GM12865 (cell line): ENCODE measurements at places on chromosomes 4 and X.

- DNase-seq = no peak
These were observed 242.3 kb upstream of the KCNIP4 start for GRCh38 chr4:22190855-22191254.

GRCh38 chr4:128337863-128338262, 50.2 kb upstream of the PGRMC2 start:
- DNase-seq = no peak

DNA sequence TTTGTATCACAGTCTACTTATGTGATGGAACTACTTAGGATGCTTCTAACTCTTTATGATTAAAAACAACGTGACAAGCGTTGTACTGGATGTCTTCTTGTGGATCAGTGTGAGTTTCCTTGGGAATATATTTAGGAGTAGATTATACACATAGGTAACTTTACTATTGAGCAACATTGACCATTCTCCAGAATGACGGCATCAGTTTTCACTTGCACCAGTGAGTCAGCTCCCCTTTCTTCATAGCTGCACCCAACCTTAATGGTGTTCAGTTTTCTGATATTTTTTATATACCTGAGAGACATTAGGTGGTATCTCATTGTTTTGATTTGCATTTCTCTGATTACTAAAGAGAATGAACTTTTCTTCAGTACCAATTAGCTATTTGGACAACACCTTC, 343.9 kb downstream of the ADGRL3 start:
- DNase-seq = no peak

DNA sequence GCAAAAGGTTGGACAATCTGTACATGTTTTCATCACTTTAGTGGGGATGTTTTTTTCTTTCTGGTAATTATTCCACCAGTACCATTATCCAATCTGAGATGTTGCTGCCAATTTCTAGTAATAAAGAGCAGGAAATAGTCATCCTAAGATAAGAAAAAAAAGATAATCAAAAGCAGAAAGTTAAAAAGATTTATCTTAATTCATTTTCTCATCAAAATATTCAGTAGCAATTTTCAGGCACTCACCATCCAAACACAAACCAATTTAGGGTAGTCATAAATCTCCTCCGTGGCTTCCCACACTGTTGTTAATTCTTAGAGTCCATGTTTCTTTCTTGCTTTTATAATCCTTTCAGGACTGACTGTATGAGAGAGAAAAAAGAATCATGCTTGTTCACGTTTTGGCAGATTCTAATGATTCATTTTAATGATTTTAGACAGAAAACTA, 263.7 kb upstream of the UGT8 start:
- DNase-seq = no peak

- DNase-seq = no peak
These were observed 65.7 kb downstream of the SEL1L3 start for GRCh38 chr4:25797136-25797535.

DNA sequence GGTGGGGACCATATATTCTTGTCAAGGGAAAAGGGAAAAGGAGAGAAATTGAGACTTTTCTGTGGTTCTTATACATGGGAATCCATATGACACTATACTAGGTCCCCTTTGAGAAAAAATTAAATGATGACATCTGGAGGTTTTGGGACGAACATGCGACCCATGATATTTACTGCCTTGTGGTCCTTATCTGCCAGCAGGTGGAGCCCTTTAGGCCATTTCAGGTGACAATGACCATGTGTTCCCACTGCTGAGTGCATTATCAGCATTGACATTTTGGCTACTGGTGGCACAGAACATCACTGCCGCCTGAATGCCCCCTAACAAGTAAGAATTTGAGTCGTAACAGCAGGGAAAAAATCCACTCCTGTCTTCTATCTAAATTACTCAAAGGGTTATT, 843.4 kb downstream of the FSTL5 start:
- DNase-seq = peak; percentile 68

GRCh38 chrX:53269536-53270107, 11.8 kb downstream of the IQSEC2 start:
- DNase-seq = no peak

- no peak for DNase-seq
These were observed 179.1 kb downstream of the CBR4 start for GRCh38 chr4:168830777-168831512.

- DNase-seq = no peak
These were observed 143.0 kb downstream of the CXXC4 start for GRCh38 chr4:104351706-104352105.

DNA sequence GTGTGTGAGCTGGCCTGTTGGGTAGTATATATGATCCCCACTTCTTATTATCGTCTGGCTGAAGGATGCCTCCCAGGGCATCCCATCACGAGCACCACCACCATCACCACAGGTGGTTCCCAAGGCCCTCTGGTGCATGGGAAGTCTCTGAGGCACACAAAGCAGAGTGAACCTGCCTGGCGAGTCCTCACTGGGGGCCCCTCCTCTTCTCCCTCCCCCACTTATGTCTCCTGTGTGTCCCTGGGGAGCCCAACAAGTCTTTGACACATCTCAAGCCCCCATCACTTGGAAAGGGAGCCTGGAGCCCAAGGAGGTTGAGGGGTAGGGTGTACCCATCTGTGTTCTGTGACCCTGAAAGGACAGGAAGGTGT, 45.5 kb upstream of the NKX1-1 start:
- DNase-seq = no peak

DNA sequence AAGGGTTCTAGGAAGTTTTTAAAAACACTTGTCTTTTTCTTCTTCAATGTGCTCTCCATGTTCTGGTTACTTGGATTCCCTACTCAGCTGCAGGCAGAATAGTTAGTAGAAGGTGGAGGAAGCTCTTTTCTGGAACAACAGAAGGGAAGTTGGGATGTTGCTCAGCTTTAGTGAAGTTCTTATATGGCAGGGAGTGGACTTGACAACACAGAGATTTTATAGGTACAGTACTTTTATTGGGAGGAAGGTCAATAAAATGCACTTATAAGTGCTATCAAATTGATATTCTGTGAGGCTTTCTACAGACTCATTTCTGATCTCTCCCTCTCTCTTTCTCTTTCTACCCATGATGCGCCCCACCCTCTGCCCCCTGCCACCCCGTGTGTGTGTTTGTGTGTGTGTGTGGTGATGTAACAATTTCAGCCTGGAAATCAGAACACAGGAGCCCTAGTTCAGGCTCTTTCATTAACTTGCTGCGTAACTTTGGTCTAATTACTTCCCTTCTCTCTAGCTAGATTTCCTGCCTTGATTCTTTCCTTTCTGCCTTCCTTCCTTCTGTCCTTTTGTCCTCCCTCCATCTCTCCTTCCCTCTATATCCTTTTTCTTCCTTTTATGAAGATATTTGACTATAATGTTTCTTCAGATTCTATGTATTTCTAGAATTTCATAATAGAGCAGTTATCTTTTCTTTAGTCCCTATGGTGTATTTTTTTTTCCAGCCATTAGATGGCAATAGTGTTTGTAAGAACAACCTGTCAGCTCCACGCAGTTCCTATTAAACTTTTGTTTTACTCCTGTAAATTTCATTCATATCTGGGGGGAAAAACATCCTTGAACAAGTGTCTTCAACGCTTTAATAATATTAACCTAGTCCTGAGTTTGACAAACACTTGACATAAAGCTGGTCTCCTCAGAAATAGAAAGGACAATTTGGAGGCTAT, 37.1 kb downstream of the HEPH start:
- peak; percentile 9 for DNase-seq

GRCh38 chr4:1802720-1803522, 9.8 kb downstream of the FGFR3 start:
- no peak for DNase-seq

DNA sequence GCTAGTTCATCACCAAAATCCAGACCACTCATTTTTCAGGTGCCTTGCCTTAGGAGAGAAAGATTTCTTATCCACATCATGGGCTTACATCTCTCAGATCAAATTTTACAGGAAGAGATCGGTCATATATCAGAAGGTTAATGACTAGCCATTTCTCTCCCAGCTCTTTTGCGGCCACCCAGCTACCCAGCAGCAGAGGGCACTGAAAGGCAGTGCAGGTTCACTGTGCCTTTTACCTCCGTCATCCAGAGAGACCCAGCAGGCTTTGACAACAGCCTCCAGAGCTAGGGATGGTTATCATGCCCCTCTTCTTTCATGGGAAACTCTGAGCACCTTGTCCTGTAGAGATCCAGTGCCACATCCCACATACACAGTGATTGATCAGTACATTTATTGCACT, 384.8 kb downstream of the AFF2 start:
- no peak for DNase-seq

DNA sequence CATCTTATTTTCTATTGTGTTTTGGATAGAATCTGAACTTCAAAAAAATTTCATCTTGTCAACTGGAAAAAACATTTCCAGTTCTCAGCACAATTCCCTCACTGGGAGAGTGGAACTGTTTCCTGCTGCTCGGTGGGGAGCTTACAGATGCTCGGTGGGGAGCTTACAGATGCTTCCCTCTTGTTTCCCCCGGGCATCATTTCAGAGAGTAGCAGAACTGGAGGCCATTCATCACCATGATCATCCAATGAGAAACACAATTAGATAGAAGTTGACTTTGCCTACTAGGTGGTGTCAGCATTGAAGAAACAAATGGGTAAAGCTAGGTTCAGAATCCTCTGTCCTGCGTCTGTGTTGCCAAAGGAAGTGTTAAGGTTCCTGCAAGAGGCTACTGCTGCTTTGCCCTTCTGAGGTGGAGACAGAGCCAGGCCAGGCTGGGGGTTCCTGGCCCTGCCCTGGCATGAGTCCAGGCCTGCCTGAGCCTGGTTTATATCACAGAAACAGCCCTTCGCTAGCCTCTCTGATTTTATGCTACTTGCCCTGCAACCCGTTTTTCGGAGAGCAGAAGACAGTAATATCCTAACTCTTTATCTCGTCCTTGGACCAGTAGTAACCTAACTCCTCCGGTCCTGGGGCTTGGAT, 70.6 kb downstream of the TAPT1 start:
- no peak for DNase-seq

DNA sequence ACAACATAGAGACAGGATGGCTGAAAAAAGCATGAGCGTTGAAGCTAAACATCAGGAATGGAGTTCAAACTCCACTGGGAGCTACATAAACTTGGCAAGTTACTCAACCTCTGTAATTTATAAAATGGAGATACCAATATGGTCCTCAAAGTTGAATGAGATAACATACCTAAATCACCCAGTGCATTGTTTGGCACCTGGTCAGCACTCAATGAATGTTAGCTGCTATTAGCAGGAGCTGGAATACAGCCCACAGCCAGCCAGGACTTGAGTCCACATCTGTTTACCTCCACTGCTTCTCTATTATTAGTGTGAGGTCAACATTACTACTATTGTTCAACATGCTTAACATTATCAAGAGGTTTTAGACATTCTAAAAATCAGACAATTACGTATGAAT, 97.9 kb downstream of the NR3C2 start:
- no peak for DNase-seq

DNA sequence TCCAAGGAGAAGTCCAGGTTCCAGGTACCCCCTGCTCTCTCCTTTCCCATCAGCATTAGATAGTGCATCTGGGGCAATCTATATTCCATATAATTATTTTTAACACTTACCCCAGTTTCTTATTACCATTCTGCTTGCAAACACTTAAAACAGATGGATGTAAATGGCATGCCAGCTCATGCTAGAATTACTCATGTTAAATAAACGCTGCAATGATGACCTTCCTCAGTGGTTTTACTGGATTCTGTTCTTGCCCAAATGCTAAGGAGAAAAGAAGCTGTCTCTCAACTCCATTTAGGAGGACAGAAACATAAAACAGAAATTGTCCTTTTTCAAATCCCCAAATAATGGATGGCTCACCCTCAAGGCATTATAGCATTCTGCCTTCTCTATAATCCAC, 161.1 kb downstream of the NLGN4X start:
- DNase-seq = no peak

GRCh38 chr4:1285790-1286553, 3.7 kb upstream of the MAEA start:
- peak; percentile 74 for DNase-seq

GRCh38 chr4:24843096-24843495, 47.7 kb downstream of the SOD3 start:
- no peak for DNase-seq

DNA sequence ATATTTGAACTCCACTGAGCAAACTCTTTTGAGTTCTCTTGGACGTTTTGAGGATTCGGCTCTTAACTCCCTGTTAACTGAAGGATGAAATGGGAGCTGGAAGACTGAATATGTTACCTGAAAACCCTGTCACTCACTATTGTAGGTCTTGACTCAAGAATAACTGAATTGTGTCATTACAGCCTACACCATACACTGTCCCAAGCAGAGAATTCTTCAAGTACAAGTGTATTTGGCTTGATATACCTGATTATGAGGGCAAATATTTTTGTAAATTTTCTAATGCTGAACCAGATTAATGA, 276.1 kb downstream of the CFAP299 start:
- DNase-seq = no peak

GRCh38 chrX:78769946-78770345, 22.4 kb downstream of the LPAR4 start:
- no peak for DNase-seq

DNA sequence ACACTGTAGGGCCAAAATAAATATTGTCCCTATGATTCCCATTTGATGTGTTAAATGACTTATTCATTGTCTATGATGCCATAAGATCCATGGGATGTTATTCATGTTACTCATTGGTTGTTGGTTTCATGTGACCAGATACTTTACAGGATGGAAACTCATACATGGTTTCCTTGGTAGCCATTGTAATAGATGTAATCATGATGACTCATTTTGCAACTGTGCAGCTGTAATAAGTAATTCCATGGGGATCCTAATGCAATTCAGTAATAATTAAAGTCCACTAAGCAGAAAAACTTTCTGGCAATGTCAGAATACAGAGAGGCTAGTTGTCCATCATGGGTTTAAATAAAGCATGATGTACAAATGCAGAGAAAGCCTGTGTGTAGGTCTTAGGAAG, 389.7 kb upstream of the NR3C2 start:
- DNase-seq = no peak

DNA sequence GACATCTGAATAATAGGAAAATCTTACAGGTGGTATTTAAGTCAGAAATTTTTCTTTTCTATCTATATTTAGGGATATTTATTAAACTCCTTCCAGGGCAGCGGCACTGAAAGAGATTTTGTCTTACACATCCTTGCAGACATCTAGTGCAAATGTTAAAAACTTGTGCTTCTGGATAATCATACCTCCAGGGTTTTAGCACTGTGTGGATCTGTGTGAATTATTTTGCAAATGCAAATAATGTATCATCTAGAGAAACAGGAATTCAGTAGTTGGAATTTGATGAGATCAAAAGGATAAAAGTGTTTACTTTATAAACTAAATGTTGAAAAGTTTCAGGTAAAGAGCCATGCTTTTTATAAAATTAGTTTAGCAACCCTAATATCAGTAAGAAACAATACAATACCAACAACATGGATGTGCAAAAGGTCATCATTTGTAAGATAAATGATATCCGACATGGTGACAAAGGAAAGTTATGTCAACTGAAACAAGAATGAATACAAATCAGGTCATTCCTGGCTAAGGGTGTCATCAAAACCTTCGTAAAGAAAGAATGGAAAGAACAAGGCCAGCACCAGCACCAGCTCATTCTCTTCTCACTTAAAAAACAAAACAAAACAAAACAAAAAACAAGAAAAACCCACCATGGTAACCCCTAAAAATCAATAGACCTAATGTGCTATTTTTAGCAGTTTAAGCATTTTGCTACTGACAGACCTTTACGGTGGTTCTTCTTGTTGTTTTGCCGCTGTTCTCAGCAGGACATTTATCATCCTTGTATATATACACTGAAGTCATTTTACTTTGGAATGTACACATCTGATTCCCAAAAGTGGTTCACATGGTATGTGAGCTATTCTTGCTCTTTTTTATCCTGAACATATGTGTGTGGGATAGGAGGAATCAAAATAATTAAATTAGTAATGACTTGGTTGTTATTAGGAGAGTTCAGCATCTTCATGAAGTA, 219.7 kb upstream of the NDST3 start:
- DNase-seq = no peak
